RWPE1 (cell line): ENCODE measurements at places on chromosomes 13 and 19.

GRCh38 chr13:102909971-102910370 lies 64.1 kb downstream of the ERCC5 start:
- DNase-seq: no peak

DNA sequence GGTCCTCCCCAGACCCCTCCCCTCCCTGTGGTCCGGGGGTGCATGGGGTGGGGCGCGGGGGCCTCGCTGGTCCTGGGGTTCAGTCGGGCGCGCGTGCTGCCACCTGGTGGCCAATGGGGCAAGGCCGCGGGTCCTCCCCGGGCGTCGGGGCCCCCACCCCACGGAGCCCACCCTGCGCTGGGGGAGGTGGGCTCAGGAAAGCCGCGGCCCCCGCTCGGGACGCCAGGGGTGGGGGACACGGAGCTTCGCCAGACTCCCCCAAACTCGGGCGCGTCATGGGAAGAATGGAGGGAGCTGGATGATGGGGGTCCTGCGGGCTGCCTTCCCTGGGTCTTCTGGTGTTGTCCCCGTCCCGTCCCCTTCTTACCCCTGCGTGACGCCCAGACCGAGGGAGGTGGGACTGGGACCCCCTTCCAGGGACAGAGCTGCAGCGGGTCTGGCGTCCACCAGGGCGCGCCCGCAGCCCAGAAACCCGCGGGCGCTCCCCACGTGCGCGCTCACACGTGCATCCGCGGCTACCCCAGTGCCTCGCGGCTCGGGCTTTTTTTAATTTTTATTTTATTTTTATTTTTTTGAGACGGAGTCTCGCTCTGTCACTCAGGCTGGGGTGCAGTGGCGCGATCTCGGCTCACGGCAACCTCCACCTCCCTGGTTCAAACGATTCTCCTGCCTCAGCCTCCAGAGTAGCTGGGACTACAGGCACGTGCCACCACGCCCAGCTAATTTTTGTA lies 19.8 kb upstream of the TCF3 start:
- peak; percentile 54 for DNase-seq

DNA sequence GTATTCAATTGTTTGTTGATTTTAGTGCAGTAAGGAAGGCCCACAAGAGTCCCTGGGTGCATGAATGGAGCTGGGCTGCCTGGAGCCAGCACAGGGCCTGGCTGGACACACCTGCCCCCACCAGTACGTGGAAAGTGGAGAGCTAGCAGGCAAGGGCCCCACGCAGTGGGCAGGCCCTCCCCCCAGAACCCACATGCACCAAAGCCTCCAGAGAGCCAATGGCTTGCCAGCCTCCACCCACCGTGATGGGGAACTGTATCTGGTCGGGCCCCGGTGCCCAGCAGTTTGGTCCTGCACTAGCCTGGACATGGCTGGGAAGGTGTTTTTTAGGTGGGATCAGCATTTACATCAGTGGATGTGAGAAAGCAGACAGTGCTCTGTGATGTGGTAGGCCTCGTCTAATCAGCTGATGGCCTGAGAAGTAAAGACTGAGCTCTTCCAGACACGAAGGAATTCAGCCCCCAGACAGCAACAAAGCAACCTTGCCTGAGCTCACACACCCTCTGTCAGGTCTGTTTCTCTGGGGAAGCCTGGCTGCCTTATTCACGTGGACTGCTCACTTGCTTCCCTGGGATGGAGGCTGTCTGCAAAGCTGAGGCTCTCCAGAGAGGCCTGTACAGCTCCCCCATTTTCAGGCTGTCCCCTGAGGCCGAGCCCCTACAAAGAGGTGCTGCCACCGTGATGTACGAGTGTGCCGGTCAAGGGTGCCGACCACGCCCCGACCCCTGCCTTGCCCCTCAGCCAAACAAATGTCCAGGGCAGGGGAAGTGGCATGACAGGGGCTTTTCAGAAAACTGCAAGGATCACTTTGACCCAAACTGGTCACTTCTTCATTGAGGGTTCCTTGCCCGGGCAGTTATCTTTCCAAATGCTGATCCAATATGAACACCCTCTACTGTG lies 27.5 kb downstream of the RAB20 start:
- no peak for DNase-seq

- no peak for DNase-seq
These were observed 115.8 kb downstream of the KLF5 start for GRCh38 chr13:73174521-73175010.

GRCh38 chr13:62593804-62594203 lies 1178.2 kb upstream of the PCDH20 start:
- DNase-seq: no peak

DNA sequence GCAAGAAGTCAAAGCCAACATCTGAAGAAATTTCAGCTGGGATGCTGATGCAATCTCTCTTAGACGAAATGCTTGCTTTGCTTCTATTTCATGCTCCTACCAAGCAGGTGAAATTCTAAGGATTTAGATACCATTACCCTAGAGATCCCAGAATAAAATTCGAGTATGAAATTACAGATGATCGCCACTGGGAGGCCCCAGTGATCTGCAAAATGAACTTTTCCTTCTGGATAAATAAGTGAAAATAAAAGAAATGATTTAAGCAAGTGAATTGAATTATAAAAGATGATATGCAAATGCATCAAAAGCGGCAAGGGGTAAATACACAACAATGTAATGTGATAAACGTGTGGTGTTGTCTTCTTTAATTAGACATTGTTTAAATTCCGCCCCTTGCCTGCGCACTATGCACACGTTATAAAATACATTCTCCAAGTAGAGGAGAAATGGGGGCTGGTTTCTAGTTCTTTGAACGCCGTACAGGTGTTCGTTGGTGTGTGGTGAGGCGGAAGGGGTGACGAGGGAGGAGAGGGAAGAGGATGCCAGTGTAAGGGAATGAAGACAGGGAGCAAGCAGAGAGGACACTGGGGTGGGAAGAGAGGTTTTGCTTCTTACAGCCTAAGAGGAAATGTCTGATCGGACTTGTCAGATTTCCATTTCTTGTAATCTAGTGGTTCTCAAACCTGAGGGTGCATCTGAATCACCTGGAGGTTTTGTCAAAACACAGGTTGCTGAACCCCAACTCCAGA lies 58.0 kb downstream of the ERCC5 start:
- DNase-seq: peak; percentile 33

DNA sequence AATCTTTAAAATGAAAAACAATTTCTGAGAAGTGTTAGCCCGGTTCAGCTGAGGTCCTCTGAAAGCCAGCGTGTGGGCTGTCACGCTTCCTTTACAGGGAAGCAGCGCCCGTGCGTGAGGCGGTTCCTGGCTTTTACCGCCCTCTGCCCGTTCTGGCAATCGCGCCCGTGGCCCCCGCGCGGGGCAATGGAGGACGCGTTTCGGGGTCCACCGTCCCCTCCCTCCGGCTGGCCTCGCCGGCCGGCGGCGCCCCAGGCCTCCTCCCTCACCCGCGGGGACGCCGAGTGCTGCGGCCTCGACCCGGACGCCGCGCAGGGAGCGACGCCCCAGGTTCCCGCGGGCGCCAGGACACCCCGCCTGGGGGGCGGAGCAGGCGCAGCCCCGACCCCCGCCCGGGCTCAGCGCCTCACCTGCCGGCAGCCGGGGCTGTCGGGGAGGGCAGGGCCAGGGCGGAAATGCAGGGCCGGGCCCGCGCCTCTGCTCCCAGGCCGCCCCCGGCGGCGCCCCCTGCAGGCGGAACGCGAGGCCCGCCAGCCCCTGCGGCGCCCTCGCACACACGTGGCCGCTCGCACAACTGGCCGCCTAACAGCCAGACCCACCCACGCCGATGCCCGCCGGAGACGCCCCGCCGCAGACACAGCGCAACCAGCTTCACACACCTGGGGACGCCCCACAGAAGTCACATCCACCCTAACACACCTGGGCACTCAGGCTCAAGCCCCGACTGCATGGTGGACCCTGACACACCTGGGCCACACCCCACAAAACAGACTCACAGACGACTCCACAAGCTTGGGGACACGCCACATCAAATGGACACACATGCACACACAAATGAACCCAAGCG lies at the start of gene GGACT:
GGACT (minus strand) TSS at position 459 of the 847 bp plus-strand sequence. CDS start 56,198 bp downstream, outside the sequence.
- DNase-seq: peak; percentile 59

GRCh38 chr19:48899781-48900476 lies at the start of gene NUCB1:
Gene NUCB1, plus strand, starts transcription at chr19:48900312. Its CDS starts 485 bp downstream, at chr19:48900797.
- DNase-seq: peak; percentile 99

DNA sequence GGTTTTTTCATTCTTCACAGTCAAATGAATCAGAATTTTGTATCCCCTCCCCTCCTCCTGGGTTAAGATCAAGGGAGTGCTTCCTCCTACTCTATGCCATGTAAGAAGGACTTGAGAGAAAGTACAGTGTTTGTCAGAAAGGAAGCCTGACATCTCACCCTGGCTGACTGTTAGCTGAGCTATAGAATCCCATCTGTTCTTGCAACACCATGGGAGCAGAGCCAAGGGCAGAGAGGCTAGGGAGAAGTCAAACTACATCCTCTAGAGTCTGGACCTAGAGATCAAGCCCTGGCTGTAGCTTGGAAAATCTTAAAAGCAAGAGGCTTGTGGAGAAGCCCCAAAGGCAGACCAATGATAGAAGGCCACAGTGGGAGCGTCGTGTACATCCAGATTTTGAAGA lies 145.9 kb downstream of the OLFM4 start:
- no peak for DNase-seq

GRCh38 chr13:112771877-112772538 lies 82.2 kb downstream of the ATP11A start:
- no peak for DNase-seq

DNA sequence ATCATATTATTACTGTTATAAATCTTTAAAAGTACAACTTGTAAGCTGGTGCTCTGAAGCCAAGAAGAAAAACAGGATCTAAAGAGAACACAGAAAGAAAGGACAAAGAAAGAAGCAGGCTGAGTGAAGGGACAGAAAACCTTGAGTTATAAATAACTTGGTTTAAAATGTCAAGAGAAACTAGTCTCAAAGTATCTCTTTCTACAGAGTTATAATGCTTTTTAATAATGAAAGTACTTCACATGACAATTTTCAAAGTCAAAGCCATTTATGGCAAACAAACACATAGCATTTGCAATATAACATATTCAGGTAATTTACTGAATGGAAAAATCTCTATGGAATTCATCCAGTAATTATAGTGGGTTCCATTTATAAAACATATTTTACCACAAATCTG lies 33.4 kb downstream of the CAB39L start:
- no peak for DNase-seq

- DNase-seq: no peak
These were observed 123.8 kb downstream of the LACC1 start for GRCh38 chr13:44003481-44003880.

GRCh38 chr13:46962281-46962941 lies 65.6 kb upstream of the HTR2A start:
- DNase-seq: peak; percentile 9

GRCh38 chr19:6767357-6768235 lies at the start of gene SH2D3A:
Gene SH2D3A, minus strand, starts transcription at chr19:6767435. Its CDS starts 3,687 bp downstream, at chr19:6763748.
- DNase-seq: peak; percentile 97

GRCh38 chr13:21657538-21657937 lies 13.3 kb upstream of the FGF9 start:
- peak; percentile 82 for DNase-seq

- no peak for DNase-seq
These were observed 3.8 kb downstream of the BCAT2 start for GRCh38 chr19:48806818-48807589.

DNA sequence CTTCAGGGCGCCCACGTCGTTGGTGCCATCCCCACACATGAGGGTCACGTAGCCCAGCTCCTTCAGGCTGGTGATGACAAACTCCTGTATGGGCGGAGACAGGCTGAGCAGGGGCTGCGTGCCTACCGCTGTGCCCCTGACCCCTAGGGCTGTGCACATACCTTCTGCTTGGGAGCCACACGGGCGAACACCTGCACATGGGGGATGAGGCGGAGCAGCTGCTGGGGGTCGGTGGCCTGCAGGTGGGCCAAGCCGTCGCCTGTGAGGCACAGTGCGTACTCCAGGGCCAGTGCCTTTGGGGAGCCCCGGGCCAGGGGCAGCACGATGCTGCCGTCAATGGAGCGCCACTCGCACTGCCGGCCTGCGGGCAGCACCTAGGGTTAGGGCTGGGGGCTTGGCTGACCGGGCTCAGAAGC lies 6.1 kb upstream of the GMIP start:
- no peak for DNase-seq

DNA sequence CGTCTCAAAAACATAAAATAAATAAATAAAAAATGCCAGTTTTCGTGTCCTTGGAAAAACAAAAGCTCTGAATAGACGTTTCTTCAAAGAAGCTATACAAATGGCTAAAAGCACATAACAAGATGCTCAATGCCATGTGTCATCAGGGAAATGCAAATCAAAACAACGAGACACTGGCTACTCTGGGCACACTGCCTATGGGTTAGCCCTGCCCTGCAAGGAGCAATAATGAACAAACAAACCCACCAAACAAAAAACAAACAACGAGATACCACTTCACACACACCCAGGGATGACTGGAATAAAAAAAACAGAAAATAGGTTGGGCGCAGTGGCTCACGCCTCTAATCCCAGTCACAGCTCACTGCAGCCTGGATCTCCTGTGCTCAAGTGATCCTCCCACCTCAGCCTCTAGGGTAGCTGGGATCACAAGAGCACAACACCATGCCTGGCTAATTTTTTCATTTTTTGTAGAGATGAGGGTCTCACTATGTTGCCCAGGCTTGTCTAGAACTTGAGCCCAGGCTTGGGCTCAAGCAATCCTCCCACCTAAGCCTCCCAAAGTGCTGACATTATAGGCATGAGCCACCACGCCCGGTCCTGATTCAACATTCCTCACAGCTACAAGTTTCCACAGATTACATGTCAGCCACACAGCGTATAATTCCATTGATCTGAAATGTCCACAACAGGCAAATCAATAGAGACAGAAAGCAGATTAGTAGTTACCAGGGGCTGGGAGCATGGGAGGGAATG lies 15.5 kb upstream of the ISYNA1 start:
- DNase-seq: no peak

DNA sequence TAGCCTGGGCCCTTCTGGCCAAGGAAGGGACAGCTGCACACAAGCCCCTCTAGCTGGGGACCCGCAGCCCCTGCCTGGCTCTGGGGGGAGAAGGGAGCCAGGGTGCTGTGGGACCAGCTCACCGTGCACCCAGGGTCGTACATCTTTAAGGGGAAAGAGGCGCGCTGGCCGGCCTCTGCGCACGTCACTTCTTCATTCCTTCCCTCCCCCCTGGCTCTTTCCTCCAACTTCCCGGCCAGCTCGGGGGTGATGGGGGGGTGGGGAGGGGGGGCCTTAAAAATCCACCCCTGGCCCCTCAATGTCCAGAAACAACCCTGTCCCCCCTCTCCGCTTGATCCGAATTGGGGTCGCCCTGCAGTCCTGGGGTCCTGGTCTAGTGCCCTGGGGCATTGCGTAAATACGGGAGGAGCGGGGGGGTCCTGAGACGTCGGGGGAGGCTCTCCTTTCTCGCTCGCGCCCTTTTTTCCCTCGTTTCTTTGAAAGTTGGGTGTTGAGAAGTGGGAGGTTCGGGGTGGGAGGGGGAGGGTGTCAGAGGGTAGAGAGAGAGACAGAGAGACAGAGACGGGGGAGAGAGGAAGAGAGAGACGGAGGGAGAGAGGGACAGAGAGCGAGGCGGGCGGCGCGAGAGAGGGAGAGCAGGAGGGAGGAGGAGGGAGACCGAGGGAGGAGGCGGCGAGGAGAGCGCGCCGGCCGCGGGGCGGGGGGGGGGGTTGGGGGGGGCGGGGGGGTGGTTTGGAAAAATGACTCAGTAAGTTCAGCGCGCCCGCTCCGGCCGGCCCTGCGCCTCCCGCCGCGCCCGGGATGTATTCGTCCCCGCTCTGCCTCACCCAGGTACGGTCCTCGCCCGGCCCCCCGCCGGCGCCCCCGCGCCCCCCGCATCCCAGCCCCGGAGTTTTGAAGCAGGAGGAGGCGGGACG lies at the start of gene NFIC:
NFIC (plus strand) TSS at position 748 of the 917 bp plus-strand sequence; CDS start at position 802, 54 bp downstream.
- DNase-seq: peak; percentile 88

GRCh38 chr13:63025741-63026140 lies 1610.1 kb upstream of the PCDH20 start:
- no peak for DNase-seq

- no peak for DNase-seq
These were observed 100.2 kb downstream of the ZIC5 start for GRCh38 chr13:99871249-99871898.

- no peak for DNase-seq
These were observed 27.7 kb downstream of the DPF1 start for GRCh38 chr19:38196245-38196837.
